A549 treated with CORT108297 at 1 μM for 4 hours (cell line): ENCODE measurements at places on chromosomes 6 and 20. TPM values are rescaled to one million over a fixed set of nuclear protein-coding genes. Genes with fewer than 3 reads are reported as not detected.

The HTR1E gene
- not detected in 5 replicates for total RNA-seq

The SPTLC3 gene
- total RNA-seq = 0.02 to 0.12 TPM (median 0.10 TPM) in 5 replicates

The BCAS1 gene
- 0.45 to 0.65 TPM (median 0.60 TPM) in 5 replicates for total RNA-seq

The SMIM29 gene
- 20.9 to 34.7 TPM (median 31.4 TPM) in 5 replicates for total RNA-seq

The CGAS gene
- 5.2 to 6.3 TPM (median 5.4 TPM) in 5 replicates for total RNA-seq

The BPIFB2 gene
- total RNA-seq = not detected in 5 replicates

The VWA7 gene
- total RNA-seq = 1.5 to 2.0 TPM (median 1.8 TPM) in 5 replicates

The RSPH4A gene
- 0.16 to 0.28 TPM (median 0.22 TPM) in 5 replicates for total RNA-seq

The STMND1 gene
- total RNA-seq = not detected in 5 replicates

The LCA5 gene
- 0.49 to 1.1 TPM (median 0.95 TPM) in 5 replicates for total RNA-seq

The TSBP1 gene
- total RNA-seq = not detected in 5 replicates

The MEI4 gene
- not detected in 5 replicates for total RNA-seq

The BANF2 gene
- total RNA-seq = not detected in 5 replicates

The AK9 gene
- 0.98 to 2.0 TPM (median 1.2 TPM) in 5 replicates for total RNA-seq

The TBXT gene
- total RNA-seq = not detected in 5 replicates

The LTV1 gene
- total RNA-seq = 31.3 to 42.7 TPM (median 32.0 TPM) in 5 replicates

The TRDN gene
- not detected in 5 replicates for total RNA-seq

The EDN3 gene
- 0.52 to 0.96 TPM (median 0.72 TPM) in 5 replicates for total RNA-seq

The SNAP25 gene
- total RNA-seq = 14.2 to 19.0 TPM (median 18.4 TPM) in 5 replicates

The SAPCD1 gene
- total RNA-seq = 2.7 to 4.9 TPM (median 4.1 TPM) in 5 replicates
